ENCODE measurements at places on chromosomes 1 and 21.
A peak's percentile ranks its signal among the peaks of the same experiment; 100 is the strongest.

- DNase-seq = peak; percentile 39
These were observed 98.2 kb downstream of the PGBD5 start for GRCh38 chr1:230327892-230328284.

- DNase-seq = peak; percentile 28
These were observed 511.0 kb upstream of the CAMK1G start for GRCh38 chr1:209072481-209072880.

DNA sequence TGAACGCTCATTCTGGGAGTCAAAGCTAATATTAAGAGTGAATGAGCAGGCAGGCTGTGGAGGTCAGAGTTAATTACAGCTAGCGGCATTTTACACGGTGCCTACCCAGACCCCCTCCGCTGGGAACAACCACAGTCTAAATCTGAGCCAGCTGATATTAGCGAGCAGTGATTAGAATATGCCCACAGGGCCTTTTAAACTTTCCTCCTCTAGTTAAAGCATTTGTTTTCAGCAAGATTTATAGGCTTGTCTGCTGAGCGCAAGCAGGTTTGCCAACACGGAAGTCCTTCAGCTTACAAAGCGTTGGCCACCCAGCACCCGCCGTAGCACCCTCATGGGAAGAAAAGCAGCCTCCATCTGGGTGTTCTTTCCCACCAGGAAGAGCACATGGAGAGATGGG, 72.1 kb downstream of the LMX1A start:
- DNase-seq = no peak

DNA sequence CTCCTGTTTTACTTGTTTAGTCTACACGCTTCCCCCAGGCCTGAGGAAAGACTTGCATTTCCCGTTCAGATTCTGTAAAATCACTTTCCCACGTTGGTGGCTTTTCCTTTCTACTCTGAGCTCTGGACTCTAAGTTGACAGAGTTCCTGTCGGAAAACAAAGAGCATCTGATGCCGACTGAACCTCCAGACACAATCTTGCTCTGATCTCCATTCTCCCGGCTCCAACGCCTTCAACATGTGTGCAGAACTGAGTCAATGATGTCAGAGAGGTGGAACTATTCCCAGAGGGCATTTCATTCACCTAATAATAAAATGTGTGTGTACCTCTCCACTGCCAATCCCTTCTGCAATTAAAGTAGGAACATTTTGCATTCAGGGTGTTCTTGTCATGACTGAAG, 147.7 kb downstream of the MIS18A start:
- no peak for DNase-seq

DNA sequence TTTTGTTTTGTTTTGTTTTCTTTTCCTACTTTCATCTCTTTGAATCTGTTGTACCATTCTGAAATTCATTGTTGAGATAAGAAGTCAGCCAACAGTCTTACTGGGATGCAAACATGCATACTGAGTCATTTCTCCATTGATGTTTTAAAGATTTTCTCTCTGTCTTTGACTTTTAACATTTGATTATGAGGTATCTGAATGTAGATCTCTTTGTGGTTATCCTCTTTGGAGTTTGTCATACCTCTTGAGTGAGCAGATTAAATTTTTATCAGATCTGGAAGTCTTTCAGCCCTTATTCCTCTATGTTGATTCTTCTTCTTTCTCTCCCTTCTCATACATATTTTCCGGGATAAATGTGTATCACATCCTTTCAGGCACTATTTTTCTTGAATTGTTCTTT, 406.9 kb upstream of the NCAM2 start:
- DNase-seq = no peak

DNA sequence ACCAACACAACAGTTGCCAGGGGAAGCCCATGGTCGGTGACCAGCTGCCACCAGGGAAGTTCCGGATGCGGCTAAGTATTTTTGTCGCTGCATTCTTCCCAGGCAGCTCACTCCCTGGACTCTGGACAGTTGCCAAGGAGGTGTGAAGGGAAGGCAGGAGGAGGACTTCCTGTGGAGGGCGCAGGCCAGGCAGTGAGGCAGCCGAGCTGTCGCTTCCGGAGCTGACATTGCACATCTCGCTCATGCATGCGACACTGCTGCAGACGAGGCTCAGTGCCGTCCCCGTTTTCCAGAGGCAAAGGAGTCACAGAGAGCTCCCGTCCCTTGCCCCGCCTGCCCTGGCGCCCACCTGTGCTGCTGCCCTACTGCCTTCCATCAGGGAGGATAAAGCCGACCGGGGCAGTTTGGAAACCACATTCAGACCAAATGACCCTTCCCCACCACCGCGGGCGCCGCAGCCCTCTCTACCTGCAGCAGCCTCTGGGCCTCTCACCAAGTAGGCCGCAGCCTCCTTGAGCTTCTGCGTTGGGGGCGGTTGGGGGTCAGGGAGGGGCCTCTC, 81.4 kb downstream of the NENF start:
- peak; percentile 98 for DNase-seq

- DNase-seq = no peak
These were observed 3.1 kb downstream of the ACADM start for GRCh38 chr1:75727571-75727970.

DNA sequence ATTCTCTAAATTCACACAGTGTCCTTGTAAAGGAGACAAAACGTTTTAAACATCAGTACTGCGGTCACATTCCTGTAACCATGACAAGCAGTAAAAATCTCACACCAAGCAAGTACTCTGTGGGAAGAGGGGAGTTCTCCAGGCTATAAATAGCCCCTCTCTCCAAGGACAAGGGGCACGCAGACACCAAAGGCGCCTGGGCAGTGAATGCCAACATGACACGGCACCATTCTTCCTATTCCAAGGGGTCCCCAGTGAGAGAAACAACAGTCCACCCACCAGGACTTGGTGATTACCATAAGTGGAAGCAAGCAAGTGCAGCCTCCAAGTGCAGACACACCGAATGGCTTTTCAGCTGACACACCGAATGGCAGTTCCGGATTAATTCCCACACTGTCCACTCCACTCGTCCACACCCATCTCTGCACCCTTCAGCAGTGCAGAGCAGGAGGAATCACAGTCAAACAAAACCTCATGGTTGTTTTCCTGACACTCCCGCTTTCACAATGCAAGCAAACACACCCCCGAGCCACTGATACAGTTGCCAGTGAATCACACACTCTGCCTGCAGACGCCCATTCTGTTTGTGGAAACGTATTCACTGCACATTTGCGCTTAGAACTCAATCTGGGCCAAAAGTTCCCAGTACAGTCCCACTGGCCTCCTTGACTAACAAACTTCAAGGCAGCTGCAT, 1.8 kb downstream of the PTTG1IP start:
- peak; percentile 51 for DNase-seq

- no peak for DNase-seq
These were observed 671.7 kb upstream of the PTBP2 start for GRCh38 chr1:96049759-96050409.

GRCh38 chr1:187763465-187763864, 934.7 kb downstream of the PLA2G4A start:
- DNase-seq = peak; percentile 2

- no peak for DNase-seq
These were observed 22.5 kb upstream of the DPYD start for GRCh38 chr1:97943354-97943753.

DNA sequence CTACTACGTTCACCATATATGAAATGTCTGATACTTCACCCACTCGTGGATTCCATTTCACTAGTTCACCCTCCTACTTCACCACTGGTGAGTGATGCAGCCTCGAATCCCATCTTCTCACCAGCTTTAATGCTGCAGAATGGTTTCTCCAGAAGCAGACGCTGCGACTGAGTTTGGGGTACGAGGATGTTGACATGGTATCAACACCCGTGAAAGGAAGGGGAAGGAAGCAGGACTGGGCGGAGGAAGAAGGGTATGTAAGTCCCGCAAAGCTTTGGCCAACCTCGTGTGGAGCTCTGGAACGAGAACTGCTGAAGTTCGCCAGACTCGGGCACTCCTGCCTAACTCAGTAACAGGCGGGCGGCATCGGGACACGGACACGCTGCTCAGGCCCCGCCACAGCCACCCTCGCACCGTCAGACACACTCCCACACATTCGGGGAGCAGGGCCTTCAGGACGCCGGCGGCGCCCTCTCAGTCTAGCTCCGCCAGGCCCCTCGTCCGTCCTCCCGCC, 833 bp upstream of the DIP2A start:
- DNase-seq = peak; percentile 17

DNA sequence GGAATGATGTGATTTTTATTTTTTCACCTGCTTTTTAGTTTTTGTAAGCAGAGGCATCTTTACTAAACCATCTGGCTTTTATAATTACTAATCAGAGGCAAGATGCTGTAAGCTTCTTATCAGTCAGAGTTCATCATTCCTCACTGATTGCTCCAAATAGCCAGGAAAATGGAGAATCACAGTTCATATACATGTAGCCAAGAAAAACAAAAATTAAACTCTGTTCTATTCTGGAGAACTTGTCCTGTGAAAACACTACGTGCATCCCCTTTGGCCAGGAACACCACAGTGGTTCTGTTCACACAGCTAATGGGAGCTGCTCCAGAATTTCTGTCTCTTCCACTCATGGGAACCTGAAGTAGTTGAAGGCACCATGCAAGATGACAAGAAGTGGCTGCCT, 725.5 kb upstream of the CHRM3 start:
- no peak for DNase-seq

DNA sequence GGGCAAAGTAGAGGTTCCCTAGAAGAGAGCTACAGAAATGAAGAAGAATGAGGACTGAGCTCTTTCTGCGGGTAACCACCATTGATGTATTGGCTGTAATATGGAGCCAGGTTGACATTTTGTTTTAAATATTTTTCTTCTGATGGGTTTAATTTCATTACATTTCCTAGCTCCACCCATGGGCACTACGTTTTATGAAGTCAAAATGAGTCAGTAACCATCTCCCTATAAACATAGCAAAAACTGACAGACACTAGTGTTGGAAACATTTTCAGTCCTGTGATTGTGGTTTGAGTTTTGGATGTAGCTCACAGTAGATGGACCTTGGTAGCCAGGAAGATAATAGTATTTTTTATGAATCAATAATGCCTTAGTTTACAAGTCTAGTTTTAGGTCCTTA, 470.4 kb upstream of the B3GALT2 start:
- DNase-seq = no peak

- no peak for DNase-seq
These were observed 122.3 kb downstream of the XCL2 start for GRCh38 chr1:168421399-168422004.

DNA sequence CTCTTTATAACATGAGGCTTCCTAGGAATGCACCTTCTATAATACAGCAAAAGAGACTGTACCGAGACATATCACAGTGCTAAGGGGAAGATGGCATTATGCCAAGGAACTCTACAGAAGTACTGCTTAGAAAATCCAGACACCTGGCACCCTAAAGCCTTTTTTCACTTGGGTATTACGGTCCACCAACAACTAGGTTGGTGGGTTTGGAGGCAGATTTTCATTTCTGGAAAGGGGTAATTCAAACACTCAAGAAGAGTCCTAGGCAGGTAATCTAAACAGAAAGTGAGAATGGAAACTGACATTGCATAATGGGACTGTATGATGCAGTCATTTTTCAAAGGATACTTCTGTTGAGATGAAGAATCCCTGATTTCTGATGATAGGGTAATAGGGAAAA, 19.6 kb downstream of the SCMH1 start:
- DNase-seq = no peak

DNA sequence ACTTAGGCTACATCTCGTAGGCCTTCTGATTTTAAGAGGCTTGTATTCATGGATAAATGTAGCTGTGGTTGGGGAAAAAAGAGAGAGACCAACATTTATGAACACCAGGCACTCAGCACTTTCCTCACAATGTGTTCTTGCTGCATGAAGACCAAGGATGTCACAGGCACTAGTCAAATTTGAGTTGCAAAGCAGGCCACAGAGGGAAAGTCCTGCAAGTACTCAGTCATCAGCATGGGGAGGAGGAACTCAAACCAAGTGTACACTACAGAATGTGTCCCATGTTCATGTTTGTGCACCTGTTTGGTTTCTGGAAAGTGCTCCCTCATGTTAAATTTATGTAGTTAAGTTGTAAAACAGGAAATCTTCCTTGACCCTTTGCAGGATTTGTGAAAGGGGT, 8.7 kb upstream of the MAP3K7CL start:
- DNase-seq = no peak

DNA sequence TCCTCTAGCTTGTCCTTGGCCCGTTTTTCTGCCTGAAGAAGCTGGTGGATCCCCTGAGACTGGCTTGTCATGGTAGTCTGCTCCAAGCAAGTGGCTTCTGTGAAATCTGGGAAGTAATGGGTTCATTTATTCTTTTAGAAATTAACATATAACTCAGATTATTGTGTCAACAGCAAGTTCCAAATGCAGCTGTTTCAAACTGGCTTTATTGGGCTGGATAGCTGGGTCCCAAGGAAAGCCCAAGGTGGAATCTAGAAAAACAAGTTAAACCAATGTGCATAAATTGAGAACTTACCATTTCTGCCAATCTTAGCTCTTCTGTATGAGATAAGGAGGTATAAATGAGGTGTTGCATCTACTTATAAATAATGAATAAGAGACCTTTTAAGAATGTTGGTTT, at the start of gene ATP6V1G3:
Gene ATP6V1G3, minus strand, starts transcription at position 101 of the 400 bp plus-strand sequence. Its CDS starts 30 bp downstream, at position 71.
- DNase-seq = no peak

DNA sequence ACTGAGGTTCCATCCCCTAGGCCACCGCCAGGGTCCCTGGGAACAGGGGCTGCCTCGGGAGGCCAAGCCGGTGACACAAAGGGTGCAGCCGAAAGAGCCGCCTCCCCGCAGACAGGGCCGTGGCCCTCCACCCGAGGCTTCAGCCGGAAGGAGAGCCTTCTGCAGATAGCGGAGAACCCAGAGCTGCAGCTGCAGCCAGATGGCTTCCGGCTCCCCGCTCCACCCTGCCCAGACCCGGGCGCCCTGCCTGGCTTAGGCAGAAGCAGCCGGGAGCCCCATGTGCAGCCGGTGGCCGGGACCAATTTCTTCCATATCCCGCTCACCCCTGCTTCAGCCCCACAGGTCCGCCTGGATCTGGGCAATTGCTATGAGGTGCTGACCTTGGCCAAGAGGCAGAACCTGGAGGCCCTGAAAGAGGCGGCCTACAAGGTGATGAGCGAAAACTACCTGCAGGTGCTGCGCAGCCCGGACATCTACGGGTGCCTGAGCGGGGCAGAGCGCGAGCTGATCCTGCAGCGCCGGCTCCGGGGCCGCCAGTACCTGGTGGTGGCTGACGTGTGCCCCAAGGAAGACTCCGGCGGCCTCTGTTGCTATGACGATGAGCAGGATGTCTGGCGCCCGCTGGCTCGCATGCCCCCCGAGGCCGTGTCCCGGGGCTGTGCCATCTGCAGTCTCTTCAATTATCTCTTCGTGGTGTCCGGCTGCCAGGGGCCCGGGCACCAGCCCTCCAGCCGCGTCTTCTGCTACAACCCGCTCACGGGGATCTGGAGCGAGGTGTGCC, 1.4 kb downstream of the KLHDC7A start:
- no peak for DNase-seq

- DNase-seq = no peak
These were observed 7.7 kb downstream of the KANK4 start for GRCh38 chr1:62311473-62311943.

DNA sequence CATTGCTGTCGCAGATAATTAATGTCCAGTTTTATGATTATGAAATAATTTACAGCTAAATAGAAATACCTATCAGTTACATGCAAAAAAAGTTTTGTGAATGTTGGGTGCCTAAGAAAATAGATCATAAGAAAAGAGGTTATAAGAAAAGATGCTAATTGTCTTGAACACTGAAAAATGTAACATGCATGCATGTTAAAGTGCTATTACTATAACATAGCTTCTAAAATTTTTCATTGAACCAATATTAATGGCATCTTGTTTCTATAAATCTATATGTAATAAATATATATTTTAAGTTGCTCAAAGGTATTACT, 35.5 kb upstream of the SCYL3 start:
- no peak for DNase-seq

- DNase-seq = no peak
These were observed 54.7 kb downstream of the NDUFS5 start for GRCh38 chr1:39080831-39081270.

GRCh38 chr1:43530483-43531106, at the start of gene PTPRF:
PTPRF (plus strand) TSS chr1:43530883; CDS start chr1:43545076, 14,193 bp downstream.
- DNase-seq = peak; percentile 33
